CD8-positive, alpha-beta T cell (primary cell): ENCODE measurements at places on chromosomes 2 and 18.
A peak's percentile ranks its signal among the peaks of the same experiment; 100 is the strongest.

GRCh38 chr2:66692521-66693054 is 257.7 kb downstream of the MEIS1 start:
- no peak for DNase-seq

GRCh38 chr2:47118581-47118980 is 36.5 kb downstream of the STPG4 start:
- DNase-seq: no peak

- no peak for DNase-seq
Measured at GRCh38 chr2:149329489-149330126, 779 bp upstream of the LYPD6 start.

- peak; percentile 70 for DNase-seq
Measured at GRCh38 chr2:64586883-64587481, 62.9 kb downstream of the AFTPH start.

- DNase-seq: no peak
Measured at GRCh38 chr2:148122788-148123187, 101.9 kb downstream of the MBD5 start.

DNA sequence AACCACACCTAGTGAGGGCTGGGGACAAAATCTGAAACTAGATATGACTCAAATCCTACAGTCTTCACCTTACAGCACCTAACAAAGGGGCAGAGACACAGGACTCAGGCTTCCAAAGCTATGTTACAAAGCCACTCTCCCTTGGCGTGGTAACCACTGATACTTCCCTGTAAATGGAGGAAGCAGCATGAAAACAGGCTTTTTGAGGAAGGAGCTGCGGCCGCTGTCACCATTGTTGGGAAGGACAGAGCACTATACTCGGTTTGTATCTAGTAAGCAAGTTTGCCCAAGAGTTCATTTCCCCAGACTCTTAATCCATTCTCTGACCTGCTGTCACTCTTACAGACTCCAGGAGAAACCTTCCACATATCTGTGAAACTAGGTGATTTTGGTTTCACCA is 60.3 kb downstream of the LONRF2 start:
- DNase-seq: no peak

GRCh38 chr18:12032786-12033642 is 51.7 kb downstream of the IMPA2 start:
- DNase-seq: no peak

DNA sequence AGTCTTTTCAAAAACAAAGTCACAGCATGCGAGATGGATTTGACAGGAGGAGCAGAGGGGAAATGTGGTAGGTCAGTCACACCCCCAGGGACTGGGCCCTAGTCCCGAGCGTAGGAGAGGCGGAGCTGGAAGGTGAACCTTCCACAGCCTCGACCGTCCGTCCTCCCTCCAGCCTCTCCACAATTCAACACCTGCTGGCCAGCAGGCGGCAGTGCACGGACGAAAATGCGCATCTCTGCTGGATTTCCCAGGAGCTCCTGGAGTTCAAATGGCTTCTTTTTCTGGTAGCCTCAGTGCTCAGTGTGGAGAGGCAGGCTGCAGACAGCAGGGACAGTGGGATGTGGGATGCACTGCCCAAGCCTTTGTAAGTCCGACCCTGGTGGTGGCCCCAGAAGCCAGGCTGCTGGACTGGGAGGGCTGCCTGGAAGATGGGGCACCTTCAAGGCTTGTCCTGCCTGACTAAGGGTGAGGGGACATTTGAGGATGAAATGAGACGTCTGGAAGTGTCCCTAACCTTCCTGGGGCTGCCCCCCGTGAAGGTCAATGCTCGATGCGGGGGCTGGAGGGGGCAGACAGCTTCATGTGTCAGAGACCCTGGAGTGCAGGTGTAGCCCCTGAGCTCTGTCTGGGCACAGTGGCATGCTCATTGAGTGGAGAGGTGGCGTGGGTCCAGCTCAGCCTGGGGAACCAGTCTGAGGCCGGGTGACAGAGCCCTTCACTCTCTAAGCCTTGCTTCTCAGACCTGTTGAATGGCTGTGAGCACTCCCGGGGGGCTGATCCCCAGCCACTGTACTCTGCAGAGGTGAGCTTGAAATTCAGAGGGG is 189.5 kb downstream of the TFCP2L1 start:
- DNase-seq: no peak

GRCh38 chr2:191870744-191871143 is 23.9 kb upstream of the CAVIN2 start:
- no peak for DNase-seq

DNA sequence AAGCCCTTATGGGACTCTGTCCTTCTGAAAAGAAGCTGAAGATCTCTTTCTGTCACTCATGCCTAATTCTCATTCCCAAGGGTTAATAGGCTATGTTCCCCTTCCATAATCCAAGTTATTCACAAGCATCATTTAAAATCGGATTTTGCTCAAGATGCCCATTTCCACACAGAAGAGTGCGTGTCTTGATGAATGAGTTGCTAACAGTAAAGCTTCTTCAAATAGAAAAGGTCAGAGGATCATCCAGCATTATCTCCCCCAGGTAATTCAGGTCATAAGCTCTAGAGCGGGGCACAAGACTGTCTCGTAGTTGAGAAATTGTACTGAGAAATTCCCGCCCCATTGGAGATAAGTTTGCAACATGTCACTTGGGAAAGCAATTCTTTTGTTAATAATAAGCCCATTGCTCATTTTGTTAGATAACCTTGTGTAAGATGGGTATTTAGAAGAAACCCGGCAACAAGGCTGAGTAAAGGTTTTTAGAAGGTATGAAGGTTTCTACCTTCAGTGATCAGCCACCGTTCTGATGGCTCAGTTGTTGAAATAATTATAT is 290.7 kb upstream of the EPAS1 start:
- DNase-seq: no peak

GRCh38 chr2:68722712-68723111 is 11.9 kb upstream of the ARHGAP25 start:
- DNase-seq: no peak

GRCh38 chr2:41152318-41152717 is 700.4 kb upstream of the SLC8A1 start:
- no peak for DNase-seq

- DNase-seq: no peak
Measured at GRCh38 chr18:78295262-78295661, 684.4 kb upstream of the SALL3 start.

DNA sequence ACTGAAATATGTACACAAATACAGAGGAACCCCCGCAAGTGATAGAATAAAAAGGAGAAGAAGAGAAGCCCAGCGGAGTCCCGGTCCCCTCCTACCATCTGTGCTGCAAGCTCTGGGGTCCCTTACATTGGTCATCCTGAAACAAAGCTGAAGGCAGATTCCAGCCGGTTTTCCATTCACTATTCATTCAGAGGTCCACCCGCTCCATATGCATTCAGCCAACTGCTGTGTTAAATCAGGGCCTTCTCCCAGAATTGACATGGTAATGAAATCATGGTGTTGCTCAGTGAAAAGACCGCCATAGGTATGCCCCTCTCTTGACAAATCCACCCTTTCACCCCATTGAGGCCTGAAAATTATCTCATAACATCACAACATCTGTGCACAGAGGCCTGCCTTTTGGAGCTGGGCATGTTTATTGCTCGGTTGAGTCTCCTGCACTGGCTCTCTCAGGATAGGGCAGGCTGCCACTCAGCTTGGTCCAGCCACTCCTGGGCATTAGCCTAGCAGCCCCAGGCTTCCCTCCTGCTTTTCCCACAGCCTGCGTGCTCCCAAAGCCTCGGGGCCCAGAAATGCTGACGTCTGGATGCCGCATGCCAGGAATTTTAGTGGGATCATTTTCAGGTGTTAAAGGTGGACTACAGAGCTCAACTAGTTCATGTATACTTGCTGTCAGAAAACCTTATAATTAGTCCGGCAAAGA is 39.3 kb upstream of the ID2 start:
- no peak for DNase-seq

DNA sequence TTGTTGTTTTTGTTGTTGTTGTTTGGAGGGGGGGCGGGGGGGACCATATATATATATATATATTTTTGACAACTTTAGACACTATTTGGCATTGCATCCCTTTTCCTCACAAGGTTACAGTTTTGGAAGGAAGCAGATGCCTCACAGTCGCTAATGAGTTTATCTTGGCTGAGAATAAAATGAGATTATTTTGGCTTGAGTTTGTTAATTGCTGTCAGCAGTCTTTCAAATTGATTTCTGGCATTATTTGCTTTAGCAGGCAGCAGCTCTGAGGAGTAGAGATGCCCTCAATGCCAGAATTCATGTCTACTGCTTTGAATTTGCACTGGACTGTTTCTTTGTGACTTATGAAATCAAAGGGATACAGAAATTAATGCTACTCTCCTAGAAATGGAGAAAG is 595.2 kb upstream of the HNMT start:
- no peak for DNase-seq

DNA sequence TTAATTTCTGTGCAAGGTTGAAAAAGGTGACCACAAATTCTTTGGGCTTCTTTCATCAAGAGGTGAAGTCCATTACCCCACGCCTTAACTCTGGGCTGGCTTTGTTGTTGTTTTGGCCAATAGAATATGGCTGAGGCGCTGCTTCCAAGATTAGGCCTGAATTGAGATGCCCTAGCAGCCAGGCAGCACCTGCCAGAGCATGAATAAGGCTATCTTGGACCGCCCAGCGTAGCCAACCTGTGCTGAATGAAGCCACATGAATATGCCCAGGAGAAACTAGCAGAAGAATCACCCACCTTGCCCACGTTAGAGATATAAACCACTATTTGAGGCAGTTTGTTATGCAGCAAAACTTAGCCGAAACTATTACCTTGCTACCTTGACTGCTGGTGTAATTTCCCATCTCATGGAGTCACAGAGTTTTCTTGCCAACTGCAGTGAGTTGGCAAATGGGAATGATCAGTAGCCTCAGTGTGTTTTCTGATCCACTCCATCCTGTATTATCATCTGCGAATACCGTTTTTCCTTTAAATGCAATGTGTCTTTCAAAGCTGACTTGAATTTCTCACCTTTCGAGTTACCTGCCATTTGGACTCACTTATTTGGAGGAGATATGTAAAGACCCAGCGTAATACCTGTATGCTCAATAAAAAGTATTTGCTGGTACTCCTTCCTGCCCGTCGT is 679 bp downstream of the TSGA10 start:
- DNase-seq: no peak

DNA sequence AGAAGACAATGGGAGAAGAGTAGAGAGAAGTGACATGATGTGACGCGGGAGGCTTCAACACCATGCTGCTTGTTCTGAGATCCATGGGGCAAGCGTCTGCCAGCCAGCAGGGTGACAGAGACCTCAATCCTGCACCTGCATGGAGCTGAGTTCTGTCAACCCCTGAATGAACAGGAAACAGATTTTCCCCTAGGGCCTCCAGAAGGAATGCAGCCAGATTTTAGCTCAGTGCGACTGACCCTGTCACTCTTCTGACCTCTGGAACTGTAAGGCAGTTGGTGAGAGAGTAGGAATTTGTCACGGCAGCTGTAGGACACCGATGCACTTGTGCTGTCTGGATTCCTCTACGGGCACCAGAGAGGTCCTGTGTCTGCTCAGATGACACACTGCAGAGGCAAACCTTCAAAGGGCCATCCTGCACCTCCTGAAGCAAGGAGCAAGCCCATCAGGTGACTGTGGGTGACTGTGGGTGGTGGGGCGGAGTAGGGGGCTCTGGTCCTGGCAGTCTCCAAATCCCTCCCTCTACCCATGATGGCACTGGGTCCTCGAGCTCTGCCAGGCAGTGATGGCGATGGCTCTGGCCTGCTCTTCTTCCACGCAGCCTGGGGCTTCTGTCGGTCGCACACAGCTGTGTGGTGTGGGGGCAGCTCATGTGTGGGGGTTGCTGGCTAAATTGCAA is 194.3 kb upstream of the TWIST2 start:
- DNase-seq: no peak

DNA sequence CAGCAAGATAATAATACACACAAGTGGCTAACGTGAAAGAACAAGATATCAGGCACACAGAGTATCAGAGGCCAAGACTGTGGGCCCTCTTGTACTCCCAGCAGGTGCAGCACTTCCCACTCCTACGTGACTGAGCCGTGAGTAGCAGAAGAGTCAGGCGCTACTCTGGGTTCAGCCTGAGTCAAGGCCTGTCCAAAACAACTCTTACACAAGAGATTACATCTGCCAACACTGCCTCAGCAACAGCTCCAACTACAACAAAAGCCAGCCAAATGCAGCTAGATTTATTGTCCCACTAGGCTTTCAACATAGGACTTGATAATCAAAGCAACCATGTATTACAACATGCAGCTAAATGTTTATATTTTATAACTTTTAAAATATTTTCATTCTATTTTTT is 56.2 kb downstream of the ITSN2 start:
- DNase-seq: no peak

- no peak for DNase-seq
Measured at GRCh38 chr2:142672698-142673097, 204.8 kb upstream of the KYNU start.
